Dorsolateral prefrontal cortex (tissue), 122 donors: ENCODE measurements at places on chromosomes 2 and 18. TPM values are rescaled to one million over a fixed set of nuclear protein-coding genes. Genes with fewer than 3 reads are reported as not detected.

The BCL11A gene
- 102 TPM for total RNA-seq

The ARID5A gene
- 24.2 TPM for total RNA-seq

The LOXHD1 gene
- total RNA-seq, result 4.5 TPM

The PLEK gene
- 11.5 TPM for total RNA-seq

The ST6GAL2 gene
- 42.3 TPM for total RNA-seq

The RGPD3 gene
- total RNA-seq, result 0.33 TPM

The TUBA4A gene
- 256 TPM for total RNA-seq

The PRSS56 gene
- total RNA-seq, result 0.59 TPM

The IL37 gene
- not detected for total RNA-seq
